ENCODE measurements at places on chromosomes 11 and 22. TPM values are rescaled to one million over a fixed set of nuclear protein-coding genes. Genes with fewer than 3 reads are reported as not detected.

Gene HOATZ
- not detected for total RNA-seq

Gene C1QTNF4
- 0.21 TPM for total RNA-seq

- DNase-seq = no peak
Measured at GRCh38 chr11:61715867-61716266, 35.7 kb downstream of the DAGLA start.

- no peak for DNase-seq
Measured at GRCh38 chr22:37750596-37751162, 53.8 kb downstream of the TRIOBP start.

Gene TRIM22
- 96.0 TPM for total RNA-seq

GRCh38 chr22:42797011-42797410, 60.1 kb downstream of the ARFGAP3 start:
- no peak for DNase-seq

- DNase-seq = no peak
Measured at GRCh38 chr11:112321501-112322172, 61.0 kb upstream of the PLET1 start.

DNA sequence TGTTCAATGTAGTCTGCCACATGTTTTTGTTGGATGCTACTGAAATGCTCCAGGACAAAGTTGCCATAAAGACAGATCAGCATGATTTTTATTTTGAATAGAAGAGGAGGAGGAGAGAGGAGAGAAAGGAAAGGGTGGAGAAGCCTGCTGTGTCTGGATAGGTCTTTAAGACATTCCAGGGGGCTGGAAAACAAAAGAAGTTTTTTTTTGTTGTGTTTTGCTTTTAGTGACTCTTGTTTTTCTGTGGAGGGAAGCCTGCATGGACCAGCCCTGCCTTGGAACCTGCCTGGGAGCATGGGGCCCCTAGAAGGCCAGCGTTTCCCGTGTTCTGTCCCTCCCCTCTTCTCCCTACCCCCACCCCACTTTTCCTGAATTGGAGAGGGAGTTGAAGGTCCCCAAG, 2.3 kb downstream of the TSPAN18 start:
- DNase-seq = no peak

GRCh38 chr11:113771964-113772363, 1.5 kb downstream of the ZW10 start:
- DNase-seq = no peak

Gene SLC22A6
- not detected for total RNA-seq

Gene NRIP3
- total RNA-seq = 5.5 TPM

Gene TSGA10IP
- not detected for total RNA-seq

DNA sequence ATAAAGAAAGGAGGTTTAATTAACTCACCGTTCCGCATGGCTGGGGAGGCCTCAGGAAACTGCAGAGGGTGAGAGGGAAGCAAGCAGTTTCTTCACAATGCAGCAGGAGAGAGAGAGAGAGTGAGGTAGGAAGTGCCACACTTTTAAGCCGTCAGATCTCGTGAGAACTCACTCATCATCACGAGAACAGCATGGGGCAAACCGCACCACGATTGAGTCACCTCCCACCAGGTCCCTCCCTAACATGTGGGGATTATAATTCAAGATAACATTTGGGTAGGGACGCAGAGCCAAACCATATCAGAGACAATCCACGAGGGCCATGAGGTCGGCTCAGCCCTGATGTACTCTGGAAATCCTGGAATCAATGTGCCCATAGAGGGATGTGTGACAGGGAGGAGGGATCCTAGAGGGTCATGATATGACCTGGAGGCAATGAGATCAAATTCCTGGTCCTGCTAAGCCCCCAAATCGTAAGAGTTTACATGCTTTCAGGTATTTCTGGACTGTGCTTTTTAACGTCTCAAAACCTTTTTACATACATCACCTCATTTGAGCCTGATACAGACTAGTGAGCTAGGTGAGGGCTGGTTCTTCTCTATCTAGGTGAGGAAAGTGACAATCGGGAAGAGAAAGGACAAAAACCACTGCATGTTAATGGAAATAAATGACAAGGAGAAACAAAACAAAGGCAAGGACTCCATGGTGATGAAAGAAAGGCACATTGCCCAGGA, 19.5 kb upstream of the RASSF10 start:
- no peak for DNase-seq

- no peak for DNase-seq
Measured at GRCh38 chr11:30006876-30007275, 10.0 kb downstream of the KCNA4 start.

DNA sequence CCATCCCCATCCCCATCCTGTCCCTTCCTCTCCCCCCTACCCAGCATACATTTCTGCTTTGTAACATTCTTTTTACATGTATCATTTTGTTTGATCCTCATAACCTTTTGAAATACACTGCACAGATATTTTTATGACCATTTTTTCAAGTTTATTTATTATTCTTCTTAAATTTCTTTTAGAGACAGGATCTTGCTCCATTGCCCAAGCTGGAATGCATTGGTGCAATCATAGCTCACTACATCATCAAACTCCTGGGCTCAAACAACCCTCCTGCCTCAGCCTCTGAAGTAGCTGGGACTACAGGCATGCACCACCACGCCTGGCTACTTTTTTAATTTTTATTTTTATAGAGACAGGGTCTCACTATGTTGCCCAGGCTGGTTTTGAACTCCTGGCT, 99.4 kb upstream of the AKIP1 start:
- DNase-seq = no peak

Gene ELFN2
- 0.11 TPM for total RNA-seq

Gene ISX
- not detected for total RNA-seq

Data from activated T-helper 2 cell treated with anti-CD3 and anti-CD28 coated beads, Interferon-gamma antibody, Interleukin-2, Interleukin-4, amounts not matched to agents 10 μg/mL and 5 μg/mL and 100 μg/mL, durations not matched to agents 14 hours and 24 hours and 36 hours (primary cell).